ENCODE measurements at places on chromosomes 4 and X.

- DNase-seq = no peak
These were observed 1.1 kb downstream of the FBXL5 start for GRCh38 chr4:15653864-15654592.

DNA sequence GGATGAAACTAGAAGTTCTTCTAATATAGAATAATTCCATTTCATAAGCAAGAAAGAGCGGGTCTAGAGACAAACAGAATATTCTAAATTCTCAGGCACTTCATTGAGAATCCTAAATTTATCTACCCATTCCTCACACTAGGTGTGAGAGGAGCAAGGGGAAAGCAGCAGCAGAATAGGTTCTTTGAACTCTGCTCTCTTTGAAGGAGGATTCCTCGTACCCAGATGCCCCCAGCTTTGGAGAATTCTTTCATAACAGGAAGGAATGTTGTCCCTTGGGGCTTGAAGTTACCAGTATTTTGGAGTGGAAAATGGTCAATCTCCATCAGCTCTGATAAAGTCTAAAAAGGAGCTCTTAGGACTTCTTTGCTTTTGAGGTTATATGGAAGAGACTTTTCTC is 59.7 kb upstream of the RASGEF1B start:
- DNase-seq = no peak

- DNase-seq = no peak
These were observed 26.9 kb upstream of the HPSE start for GRCh38 chr4:83361416-83362103.

- DNase-seq = no peak
These were observed 336.5 kb downstream of the PDGFC start for GRCh38 chr4:156635051-156635450.

DNA sequence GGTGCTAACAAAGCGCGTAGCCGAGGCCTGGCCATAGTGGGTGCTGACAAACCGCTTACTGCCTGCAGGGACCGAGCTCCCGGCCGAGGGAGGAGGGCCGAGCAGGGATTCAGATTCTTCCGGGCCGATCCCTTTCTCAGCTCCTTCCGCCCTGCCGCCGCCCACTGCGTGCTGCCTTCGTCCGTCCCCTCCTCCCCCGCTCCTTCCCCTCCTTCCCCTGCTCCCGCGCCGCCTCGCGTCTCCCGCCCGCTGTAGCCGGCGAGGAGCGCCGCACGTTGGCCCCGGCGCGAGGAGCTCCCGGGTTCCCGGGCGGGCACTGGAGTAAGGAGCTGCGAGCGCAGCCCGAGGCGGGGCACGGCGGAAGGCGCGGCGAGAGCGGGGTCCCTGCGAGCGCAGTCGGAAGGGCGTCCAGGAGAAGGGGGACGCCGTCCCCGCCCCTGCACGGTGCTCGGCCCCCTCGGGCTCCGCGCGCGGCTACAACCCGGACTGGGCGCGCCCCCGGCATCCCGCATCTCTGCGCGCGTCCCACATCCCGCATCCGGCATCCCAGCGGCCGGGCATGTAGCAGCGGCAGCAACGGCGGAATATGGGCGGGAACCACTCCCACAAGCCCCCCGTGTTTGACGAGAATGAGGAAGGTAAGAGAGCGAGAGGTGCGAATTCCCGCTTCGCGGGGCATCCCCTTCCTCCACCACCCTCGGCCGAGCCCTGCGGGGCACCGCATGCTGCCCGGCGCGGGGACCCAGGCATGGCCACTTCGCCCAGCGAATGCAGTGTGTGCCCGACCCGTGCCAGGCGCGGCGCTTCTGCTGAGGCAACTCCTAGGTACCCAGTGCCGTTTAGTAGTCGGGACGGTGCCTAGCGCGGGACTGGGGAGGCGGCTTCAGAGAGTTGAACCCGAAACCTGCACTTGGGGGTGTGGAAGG is at the start of gene STK32B:
Gene STK32B, plus strand, starts transcription at position 203 of the 926 bp plus-strand sequence.
- DNase-seq = peak; percentile 5

DNA sequence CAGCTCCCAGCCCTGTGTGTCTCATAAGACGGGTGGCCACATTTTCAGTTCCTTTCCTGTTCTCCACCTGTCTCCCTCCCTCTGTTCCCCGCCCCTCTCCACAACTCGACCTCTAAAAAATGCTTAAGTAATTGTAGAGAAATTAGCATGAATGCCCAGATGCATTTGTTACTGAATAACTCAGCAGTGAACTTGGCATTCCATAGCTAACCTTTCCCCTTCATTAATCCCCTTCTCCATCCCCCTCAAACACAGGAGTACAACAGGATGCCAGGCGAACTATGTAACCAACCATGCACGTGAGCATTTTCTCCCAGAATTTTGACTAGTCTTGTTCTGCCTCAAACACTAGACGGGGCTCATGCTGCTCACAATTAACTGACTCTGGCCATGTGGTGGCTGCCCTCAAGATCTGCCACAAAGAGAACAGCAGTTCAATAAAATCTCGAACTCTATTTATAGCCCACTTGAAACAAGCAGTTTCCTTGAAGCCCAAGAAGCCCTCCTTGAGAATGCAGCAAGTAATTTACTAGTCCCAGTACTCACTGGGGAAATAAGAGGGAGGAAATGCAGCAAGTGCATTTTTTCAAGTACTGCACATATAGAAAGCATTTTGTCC is 351.2 kb downstream of the ARHGAP24 start:
- DNase-seq = no peak

DNA sequence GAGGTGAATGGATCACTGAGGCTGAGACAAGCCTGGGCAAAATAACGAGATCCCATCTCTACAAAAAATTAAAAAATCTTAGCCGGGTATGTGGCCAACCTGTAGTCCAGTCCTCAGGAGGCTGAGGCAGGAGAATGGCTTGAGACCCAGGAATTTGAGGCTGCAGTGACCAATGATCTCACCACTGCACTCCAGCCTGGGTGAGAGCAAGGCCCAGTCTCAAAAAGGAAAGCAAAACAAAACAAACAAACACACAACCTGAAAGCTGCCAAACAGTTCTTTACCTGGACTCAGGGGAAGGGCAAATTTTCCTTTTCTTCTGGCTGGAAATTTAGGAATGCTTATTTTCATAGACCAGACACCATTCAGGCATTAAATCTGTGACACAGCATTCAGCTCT is 163.1 kb upstream of the FAT1 start:
- no peak for DNase-seq

- DNase-seq = no peak
These were observed 243.1 kb upstream of the PSAPL1 start for GRCh38 chr4:7677799-7678301.

DNA sequence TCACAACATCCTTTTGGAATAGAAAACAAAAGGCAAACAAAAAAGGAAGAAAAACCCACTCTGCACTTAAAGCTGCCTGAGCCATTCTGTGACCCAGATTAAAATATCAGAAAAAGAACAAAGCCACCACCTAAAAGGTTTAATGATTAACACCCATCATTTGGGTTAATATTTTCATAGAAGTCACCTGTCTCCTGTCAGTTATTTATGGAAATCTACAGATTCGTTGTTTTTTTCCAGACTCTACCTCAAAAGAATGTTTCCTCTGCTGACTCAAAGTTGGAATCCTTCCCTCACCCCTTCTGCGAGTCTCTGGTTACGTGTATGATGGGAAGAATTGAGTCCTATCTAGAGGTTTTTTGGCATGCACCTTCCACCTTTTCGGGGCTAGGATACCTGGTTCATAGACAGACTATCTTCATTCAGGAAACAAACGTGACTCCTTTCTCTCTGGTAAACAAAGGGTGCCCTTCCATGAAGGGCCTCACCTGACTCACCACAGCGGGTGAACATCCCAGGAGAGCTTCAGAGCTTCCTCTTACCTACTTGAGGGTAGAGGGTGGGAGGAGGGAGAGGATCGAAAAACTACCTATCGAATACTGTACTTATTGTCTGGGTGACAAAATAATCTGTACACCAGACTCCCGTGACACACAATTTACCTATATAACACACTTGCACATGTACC is 19.6 kb upstream of the CA5B start:
- no peak for DNase-seq

- DNase-seq = no peak
These were observed 286.9 kb downstream of the PACRGL start for GRCh38 chr4:20987191-20987590.

GRCh38 chr4:148255344-148255720 is 186.9 kb downstream of the NR3C2 start:
- DNase-seq = no peak

DNA sequence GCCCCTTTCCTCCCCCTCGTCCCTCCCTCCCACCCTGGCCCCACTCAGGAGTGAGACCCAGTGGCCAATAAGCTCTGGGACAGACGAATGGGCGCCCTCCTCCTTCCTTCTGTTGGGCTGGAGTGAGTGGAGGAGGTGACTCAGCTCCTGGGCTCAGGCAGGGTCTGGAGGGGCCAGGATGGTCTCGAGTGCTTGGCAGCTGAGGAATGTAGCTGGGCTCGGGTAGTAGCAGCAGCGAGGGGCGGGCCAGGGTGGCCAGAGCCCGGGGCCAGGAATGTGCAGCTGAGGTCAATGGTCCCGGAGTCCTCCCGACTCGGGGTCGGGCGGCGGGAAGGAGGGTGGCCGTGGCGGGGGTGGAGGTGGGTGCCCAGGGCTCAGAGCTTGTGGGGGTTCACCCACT is 15.0 kb downstream of the G6PD start:
- DNase-seq = no peak

DNA sequence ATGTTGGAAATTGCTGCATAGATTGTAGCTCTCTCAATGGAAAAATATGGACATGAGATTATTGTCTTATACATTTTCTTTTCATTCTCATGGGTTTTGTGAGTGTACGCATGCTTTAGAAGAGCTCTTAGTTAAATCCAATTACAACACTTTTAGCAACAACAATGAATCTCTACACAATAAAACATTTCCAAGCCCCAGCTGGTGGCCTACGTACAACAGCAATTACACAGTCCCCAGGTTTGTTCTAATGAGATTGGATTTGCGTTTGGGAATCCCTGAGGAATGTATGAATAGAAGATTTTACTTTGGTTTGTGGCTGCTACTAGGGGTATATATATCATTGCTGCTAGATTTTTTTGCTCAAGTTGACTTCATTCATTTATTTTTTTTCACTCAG is 98.6 kb downstream of the FHDC1 start:
- DNase-seq = no peak

DNA sequence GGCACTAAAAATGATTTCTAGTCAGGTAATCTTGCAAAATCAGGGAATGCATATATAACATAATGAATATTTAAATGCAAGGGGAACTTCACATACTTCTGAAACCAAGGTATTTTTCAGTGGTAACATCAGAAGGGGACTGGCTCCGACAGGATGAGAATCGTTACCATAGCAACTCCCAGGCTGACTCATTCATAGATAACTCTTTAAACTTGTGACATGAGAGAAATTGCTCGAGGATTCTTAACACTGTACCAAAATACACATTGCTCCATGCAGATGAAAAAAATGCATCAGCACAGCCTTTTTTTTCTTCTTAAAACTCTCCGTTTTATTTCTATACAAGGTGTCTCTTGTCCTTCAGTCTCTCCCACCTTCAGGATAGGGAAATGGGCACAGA is 114.3 kb downstream of the GABRB1 start:
- DNase-seq = no peak

DNA sequence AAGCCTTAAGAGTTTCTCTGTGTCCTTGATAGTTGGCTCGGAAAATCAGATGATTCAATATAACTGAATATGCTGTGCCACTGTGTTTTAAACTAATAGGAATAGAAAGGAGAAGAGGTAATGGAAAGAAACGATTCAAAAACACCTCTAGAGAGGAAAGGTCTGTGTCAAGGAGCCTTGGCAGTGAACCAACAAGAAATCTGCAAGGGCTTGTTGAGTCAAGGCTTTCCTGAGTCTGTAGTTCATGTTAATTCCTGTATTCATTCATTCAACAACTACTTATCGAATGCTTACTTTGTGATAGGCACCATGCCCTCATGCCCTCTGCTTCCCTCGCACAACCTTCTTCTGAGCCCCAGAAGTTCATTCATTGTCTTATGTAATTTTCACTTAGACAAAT is 336.0 kb downstream of the PDHA2 start:
- no peak for DNase-seq

- no peak for DNase-seq
These were observed 1177.6 kb downstream of the ADGRL3 start for GRCh38 chr4:62377700-62378099.

DNA sequence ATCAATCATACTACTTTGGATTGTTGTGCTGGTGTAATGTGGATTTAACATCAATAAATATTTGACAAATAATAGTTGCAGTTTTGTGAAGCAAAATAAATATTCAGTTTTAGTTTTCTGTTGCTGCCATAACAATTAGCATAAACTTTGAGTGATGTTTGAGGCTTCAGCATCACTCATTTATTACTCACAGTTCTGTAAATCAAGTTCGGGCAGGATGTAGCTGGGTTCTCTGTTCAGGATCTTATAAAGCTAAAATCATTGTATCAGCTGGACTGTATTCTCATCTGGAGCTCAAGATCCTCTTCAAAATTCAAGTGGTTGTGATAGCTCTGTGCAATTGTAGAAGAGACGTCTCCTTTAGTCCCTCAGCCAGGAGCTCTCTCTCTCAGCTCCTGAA is 81.7 kb downstream of the CBR4 start:
- DNase-seq = no peak

DNA sequence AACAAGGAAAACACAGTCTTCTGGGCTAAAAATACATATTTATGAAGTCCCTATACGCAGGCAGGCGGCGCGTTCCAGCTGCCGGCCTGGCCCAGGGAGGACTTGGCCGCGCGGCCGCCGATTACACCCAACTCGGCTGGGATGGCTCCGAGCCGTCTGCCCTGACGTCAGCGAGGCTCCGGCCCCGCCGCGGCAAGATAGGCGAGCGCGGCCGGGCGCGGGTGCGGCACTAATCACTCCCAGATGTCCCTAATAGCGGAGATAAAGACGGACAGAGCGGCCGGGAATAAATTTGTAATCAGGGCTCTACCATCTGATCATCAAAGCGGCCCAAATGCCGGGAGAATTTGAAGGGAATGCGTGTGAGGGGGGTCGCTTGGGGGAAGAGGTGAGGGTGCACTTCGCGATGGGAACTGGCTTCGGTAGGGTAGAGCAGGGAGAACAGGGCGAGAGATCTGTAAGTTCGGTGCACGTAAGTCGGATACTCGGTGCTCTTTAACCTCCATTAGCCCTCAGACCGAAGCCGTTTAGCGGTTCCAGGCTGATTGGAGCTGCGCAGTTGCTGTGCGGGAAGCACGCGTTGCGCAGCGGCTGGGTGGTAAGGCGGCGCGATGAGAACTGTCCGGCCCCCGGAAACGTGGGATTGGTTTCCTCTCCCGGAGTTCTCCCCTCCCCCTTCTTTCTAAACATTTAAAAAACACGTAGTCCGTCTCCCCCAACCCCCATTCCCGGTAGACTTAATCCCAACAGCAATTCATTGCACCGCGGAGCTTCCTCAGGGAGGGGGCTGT is 7.7 kb downstream of the HAND2 start:
- DNase-seq = no peak

Data from stimulated activated CD8-positive, alpha-beta memory T cell treated with anti-CD3 and anti-CD28 coated beads, Interleukin-15, amount 100 ng/mL, for 48 hours (primary cell).